ENCODE measurements at places on chromosomes 7 and 10.

- peak; percentile 36 for DNase-seq
Measured at GRCh38 chr7:277228-277627, 12.7 kb upstream of the FOXL3 start.

GRCh38 chr10:86950349-86950748, 7.1 kb downstream of the MMRN2 start:
- no peak for DNase-seq

GRCh38 chr7:462173-463103, 57.2 kb downstream of the PDGFA start:
- no peak for DNase-seq

DNA sequence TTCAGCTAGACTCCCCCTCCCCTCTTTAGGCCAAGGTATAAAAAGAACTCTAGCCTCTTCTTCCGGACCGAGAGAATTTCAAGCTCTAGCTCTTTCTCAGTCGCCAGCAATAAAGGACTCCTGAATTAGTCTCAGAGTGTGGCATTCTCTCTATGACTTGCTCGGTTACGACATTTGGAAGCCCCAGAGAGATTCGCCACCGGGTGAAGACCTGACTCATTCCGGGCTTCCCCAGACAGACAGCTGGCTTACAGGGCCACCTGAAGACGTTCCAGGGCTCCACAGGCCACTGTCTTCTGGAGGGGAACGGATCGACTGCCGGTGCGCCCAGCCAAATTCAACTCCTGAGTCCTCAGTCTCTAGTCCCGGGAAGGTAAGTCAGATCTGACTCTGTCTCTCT, at the start of gene AKR1B15:
Gene AKR1B15, plus strand, starts transcription at position 234 of the 400 bp plus-strand sequence. CDS start 15,510 bp downstream, outside the sequence.
- peak; percentile 79 for DNase-seq

- no peak for DNase-seq
Measured at GRCh38 chr10:32095116-32095733, 39.0 kb upstream of the KIF5B start.

- no peak for DNase-seq
Measured at GRCh38 chr7:159154243-159154642, 9.6 kb upstream of the VIPR2 start.

- no peak for DNase-seq
Measured at GRCh38 chr10:1454428-1454827, 282.9 kb downstream of the ADARB2 start.

DNA sequence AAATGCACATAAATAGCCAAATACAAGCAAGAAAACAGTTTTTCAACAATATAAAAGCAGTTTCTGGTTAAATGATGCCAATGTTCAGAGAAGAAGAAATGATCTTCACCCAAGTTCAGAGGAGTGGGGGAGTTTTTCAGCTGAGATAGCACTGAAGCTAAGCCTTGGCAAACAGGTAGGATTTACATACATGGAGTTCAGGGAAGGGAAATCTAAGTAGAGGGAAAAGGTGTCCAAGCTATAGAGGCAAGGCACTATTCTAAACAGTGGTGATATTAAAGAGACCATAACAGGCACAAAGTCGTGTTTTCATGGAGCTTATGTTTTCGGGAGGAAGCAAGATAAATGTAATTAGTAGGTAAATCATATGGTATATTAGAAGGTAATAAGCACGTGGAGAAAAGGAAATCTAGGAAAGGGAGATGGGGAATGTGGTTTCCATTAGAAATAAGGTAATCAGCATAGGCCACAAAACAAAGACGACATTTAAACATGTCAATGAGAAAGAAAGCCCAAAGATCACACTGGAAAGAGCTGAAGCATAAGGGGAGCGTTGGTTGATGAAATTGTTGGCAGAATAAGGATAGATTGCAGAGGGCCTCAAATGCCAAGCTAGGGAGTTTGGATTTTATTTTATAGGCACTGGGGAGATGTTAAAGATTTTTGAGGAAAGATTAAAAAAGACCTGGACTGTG, 704.3 kb downstream of the MAGI2 start:
- no peak for DNase-seq

- peak; percentile 63 for DNase-seq
Measured at GRCh38 chr10:58299580-58299979, 30.6 kb downstream of the CISD1 start.
